ENCODE measurements at places on chromosomes 6 and 20. TPM values are rescaled to one million over a fixed set of nuclear protein-coding genes. Genes with fewer than 3 reads are reported as not detected.

RNF8 gene
- total RNA-seq = 16.2 TPM

OR2B3 gene
- total RNA-seq = not detected

GRCh38 chr20:12058216-12058615 lies 140.5 kb downstream of the BTBD3 start:
- peak; percentile 17 for DNase-seq

GRCh38 chr6:72787391-72788031 lies 165.6 kb downstream of the KCNQ5 start:
- DNase-seq = peak; percentile 16

DNA sequence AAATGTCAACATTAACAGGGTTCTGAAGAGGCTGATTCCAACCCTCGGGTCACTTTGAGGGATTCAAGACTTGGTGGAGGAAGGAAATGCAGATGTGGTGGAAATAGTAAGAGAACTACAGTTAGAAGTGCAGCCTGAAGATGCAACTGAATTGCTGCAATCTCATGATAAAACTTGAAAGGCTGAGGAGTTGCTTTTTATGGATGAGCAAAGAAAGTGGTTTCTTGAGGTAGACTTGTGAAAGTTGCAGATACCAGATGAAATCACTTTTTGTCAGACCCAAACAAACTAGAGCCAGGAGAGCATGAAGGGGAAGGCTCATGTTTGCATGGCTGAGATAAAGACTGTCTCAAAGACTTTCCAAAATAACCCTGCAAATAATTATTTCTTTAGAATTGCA lies 16.2 kb downstream of the ANKRD6 start:
- DNase-seq = no peak

DNA sequence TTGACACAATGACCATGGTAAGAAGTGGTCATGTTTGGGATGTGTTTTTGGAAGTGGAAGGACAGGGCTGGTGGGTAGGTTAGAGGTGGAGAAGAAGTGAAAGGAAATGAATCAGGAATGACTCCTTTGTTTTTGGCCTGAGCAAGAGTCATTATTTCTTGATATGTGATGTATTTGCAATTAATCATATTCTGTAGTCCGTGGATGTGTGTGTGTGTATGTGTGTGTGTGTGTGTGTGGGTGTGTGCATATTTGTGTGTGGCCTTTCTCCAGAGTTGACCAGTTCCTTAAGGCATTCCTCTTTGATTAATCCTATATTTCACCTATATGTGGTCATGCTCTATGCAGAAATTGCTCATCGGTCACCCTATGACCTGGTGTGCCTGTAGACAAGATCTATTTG lies 130.7 kb downstream of the UTRN start:
- DNase-seq = no peak

DNA sequence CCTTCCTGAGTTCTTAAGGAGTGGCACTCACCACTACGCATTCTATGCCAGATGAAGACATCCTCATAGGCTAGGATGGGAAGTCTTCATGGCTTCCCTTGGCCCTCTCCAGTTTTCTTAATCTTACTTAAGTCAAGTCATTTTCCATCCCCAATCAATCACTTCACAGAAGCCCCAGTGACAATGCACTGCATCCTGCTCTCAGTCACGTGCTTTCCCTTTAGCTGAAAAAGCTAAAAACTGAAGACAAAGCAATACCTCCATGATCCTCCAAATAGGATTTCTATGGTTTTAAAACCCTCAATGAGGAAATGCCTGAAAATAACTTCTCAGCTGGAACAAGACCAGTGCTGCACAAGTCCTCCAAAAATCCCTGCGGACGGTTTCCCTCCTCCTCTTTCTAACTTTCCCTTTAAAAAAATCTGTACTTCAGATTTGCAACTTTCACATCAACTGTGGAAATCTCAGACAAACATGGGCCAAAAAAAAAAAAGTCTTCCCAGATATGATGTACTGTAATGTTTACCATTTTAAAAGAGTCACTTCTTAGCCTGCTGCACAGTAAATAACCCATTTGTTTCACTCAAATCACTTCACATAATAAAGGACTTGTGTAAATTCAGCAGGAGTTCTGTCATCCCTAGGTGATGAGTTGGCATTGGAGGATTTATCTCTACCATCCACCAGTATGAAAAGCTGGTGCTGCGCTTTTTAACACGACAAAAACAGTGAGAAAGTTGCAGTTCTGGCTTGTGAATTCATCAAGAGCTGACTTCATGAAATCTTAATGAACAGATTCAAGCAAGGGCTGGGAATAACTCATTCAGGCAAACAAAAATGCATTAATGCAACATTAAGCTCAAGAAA lies 590.0 kb upstream of the NOX3 start:
- peak; percentile 73 for DNase-seq

- DNase-seq = peak; percentile 79
These were observed 764 bp downstream of the ZNF292 start for GRCh38 chr6:87155842-87156815.

- DNase-seq = no peak
These were observed 4.5 kb upstream of the RAB44 start for GRCh38 chr6:36692861-36693702.

FOXF2 gene
- total RNA-seq = 0.22 TPM

- DNase-seq = no peak
These were observed 257.5 kb downstream of the MMUT start for GRCh38 chr6:49205526-49205925.

MICB gene
- total RNA-seq = 0.75 TPM

TMEM74B gene
- total RNA-seq = 3.1 TPM

XRN2 gene
- 46.9 TPM for total RNA-seq

GRCh38 chr6:21078497-21078896 lies 515.1 kb upstream of the SOX4 start:
- no peak for DNase-seq

DNA sequence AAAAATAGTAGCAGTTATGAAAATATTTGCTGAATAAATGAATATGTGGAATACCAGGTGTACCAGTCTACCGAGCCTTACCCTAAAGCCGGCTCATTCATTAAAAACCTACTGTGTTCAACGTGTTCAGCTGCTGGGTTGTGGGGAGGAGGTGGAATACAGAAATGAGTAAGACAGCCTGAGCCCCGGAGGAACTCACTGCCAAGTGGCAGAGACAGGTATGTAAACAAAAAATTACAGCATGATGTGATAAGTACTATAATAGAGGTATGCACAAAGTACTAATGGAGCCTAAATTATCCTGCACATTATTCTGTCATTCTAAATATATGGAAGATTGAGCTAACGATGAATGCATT lies 6.8 kb upstream of the ADTRP start:
- no peak for DNase-seq

MEI4 gene
- under 0.01 TPM for total RNA-seq

LRP11 gene
- 16.0 TPM for total RNA-seq

PKHD1 gene
- total RNA-seq = 11.1 TPM

WFDC2 gene
- 0.13 TPM for total RNA-seq

DNA sequence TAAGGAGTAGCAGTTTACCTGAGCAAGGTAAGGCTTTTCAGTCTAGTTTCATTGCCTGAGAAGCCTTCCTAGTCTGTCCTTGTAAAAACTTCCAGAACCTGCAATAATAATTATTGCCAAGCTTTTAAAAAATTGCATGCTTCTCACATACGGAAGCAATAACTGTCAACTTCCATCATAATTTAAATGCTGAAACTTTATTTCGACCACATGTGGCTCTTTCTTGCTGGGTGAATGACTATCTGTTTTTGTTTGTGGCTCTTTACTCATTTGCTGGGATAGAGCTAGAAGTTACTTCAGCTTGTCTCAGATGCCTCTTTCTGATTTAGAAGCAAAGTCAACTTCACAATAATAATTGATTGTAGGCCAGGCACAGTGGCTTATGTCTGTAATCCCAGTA lies 95.9 kb upstream of the COL21A1 start:
- DNase-seq = no peak

CFB gene
- 1.6 TPM for total RNA-seq

DNA sequence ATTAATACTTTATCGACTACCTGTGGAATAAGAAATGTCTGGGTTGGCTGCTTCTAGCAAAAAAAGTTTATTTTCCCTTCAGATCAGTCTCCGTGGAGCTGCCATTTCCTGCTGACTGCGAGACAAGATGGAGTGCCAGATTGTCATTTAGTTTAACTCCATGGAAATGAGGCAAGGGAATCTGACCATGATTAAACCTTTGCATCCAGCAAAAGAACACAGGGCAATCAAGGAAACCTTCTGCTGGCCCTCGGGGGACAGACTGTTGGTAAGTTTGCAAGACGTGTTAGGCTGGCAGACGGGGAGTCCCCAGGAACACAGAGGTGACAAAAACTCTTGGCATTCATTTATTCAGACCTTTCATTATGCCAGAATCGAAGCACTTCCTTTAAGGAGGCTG lies 52.2 kb upstream of the SPACA1 start:
- peak; percentile 33 for DNase-seq

SAMD3 gene
- total RNA-seq = 0.71 TPM

DNA sequence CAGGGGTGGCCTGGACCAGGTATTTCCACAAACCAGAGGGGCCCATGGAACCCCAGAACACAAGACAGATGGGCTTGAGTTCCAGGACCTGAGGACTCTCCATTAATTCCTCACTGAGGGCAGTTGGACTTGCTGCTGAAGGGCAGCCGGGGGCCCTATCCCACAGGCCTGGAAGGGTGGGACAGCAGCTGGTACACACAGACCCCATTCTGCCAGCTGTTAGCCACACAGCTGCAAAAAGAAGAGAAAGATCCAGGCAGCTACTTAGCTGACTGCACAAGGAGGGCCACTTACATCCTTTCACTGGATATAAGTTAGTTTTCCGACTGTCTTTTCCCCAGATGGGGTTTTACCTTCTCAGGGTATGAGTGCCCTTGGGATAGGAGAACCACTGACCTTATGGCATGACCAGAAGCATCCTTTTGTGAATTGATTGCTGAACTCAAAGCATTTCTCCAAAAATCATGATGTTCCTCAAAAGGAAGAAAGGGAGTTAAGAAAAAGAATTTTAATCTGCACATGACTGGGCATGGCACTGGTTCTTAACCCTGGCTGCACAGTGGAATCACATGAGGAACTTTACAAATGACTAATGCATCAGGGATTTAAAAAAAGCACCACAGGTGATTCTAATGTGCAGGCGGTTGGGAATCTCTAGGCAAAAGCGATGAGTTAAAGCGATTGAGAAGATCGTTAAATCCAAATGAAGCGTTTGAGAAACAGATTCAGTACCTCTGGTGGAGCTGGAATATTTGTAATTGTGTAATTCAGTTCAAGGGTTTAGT lies 199.4 kb downstream of the TFAP2A start:
- peak; percentile 18 for DNase-seq

GRCh38 chr6:159375014-159375413 lies 205.8 kb downstream of the FNDC1 start:
- no peak for DNase-seq

PROCR gene
- 51.9 TPM for total RNA-seq

RCAN2 gene
- 2.2 TPM for total RNA-seq

SLC35B2 gene
- 27.6 TPM for total RNA-seq

XKR7 gene
- 0.04 TPM for total RNA-seq

GRCh38 chr6:112224088-112224487 lies 30.3 kb downstream of the LAMA4 start:
- no peak for DNase-seq

GRCh38 chr20:59005523-59006166 lies 1.4 kb downstream of the CTSZ start:
- DNase-seq = no peak

- no peak for DNase-seq
These were observed 25.7 kb downstream of the DTD1 start for GRCh38 chr20:18613553-18613952.

- no peak for DNase-seq
These were observed 53.7 kb downstream of the PPP1R16B start for GRCh38 chr20:38859070-38859690.

DNA sequence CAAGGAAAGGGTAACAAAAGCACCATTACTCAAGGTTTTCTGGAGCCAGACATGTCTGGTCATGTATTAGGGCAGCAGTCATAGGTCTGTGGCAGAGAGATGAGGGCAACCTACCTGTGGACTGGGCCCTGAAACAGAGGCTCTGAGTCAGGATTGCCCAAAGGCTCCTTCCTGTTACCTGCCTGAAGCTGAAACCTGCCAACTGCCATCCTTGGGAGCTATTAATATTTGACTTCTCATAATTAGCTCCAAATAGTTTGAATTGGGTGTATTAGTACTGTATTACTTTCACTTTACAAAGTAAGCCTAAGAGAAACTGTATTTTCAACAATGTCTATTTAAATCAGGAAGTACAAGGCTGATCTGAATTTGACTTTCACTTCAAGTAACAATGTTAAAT lies 72.0 kb upstream of the TBX18 start:
- DNase-seq = no peak

GRCh38 chr20:62064770-62065673 lies 659 bp downstream of the TAF4 start:
- no peak for DNase-seq

- peak; percentile 12 for DNase-seq
These were observed 130.4 kb downstream of the INSM1 start for GRCh38 chr20:20498076-20498861.

SLC24A3 gene
- total RNA-seq = 5.9 TPM

BPIFB2 gene
- total RNA-seq = not detected

DNA sequence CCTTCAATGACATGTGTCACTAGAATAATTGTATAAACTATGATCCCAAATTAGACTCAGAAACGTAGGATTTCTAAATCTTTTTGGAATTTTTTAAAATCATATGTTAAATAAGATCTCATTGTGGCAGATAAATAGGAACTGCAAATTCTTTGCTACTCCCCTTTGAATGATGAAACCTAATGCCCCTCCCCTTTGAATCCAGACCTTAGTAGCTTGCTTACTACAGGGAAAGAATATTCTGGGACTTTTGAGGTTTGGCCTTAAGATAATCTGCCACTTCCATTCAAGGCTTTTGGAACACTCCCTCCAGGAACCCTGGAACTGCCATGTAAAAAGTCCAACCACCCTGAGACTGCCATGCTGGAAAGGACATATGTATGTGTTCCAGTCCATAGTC lies 7.1 kb downstream of the TDP2 start:
- no peak for DNase-seq

DNA sequence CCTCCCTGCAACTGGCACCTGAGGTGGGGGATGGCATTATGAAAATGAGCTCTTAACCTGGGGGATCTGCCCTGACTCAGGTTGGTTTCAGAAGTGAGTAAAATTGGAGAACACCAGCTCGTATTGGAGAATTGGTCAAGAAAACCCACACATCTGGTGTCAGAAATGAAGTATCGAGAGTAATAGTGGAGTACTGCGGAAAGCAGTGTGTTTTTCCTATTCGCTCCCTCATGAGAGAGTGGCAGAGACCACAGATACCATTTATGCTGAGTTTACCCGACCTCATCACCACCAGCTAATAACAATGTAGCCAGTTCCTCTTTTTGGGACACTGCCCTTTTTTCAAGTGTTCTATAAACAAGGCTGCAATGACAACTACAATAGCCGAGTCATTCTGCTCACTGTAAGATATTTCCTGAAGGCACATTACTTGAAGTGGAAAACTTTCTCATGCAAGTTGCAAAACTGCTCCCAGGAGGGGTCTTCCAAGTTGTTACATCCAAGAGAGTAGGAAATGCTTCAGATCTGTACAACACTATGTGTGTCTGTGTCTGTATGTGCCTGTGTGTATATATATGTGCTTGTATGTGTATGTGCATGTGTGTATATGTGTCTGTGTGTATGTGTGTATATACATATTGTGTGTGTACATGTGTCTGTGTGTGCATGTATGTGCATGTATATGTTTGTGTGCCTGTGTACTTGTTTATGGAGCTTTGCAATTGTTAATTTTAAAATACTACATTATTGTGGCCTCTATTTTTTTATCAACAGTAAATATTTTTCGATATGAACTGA lies 106.0 kb upstream of the CST7 start:
- peak; percentile 57 for DNase-seq

GRCh38 chr6:25326960-25327359 lies 47.8 kb downstream of the CARMIL1 start:
- DNase-seq = no peak

GRCh38 chr6:10412461-10413261 lies 2.2 kb downstream of the TFAP2A start:
- DNase-seq = no peak

- no peak for DNase-seq
These were observed 24.0 kb upstream of the CTNNBL1 start for GRCh38 chr20:37669773-37670236.

All from muscle of leg (tissue), 16 donors.